A549 treated with AZD2906 at 1 μM for 4 hours (cell line): ENCODE measurements at places on chromosomes 3 and 15. TPM values are rescaled to one million over a fixed set of nuclear protein-coding genes. Genes with fewer than 3 reads are reported as not detected.

The AADACL2 gene
- not detected in 5 replicates for total RNA-seq

The MED12L gene
- 0.32 to 0.90 TPM (median 0.42 TPM) in 5 replicates for total RNA-seq

The FES gene
- 0.46 to 0.89 TPM (median 0.85 TPM) in 5 replicates for total RNA-seq

The ALAS1 gene
- 43.1 to 47.9 TPM (median 46.6 TPM) in 5 replicates for total RNA-seq

The DUOX1 gene
- total RNA-seq: 0.05 TPM in 3 of 5 replicates, not detected in the others

The CCDC51 gene
- total RNA-seq: 26.3 to 28.2 TPM (median 27.5 TPM) in 5 replicates

The COL7A1 gene
- total RNA-seq: 101 to 162 TPM (median 145 TPM) in 5 replicates

The CTXN2 gene
- total RNA-seq: 0.02 to 0.05 TPM in 2 of 5 replicates, not detected in the others

The GOLGA8G gene
- total RNA-seq: not detected in 5 replicates

The CPLX3 gene
- not detected in 5 replicates for total RNA-seq

The GPR27 gene
- 2.2 to 3.3 TPM (median 3.0 TPM) in 5 replicates for total RNA-seq

The SPSB4 gene
- total RNA-seq: 0.11 to 0.28 TPM (median 0.19 TPM) in 5 replicates

The CELSR3 gene
- 3.1 to 4.6 TPM (median 3.9 TPM) in 5 replicates for total RNA-seq

The DNAH1 gene
- 0.64 to 1.2 TPM (median 0.90 TPM) in 5 replicates for total RNA-seq

The ADAMTS17 gene
- 0.13 to 0.42 TPM (median 0.16 TPM) in 5 replicates for total RNA-seq

The SCG5 gene
- total RNA-seq: 1.4 to 2.1 TPM (median 1.9 TPM) in 5 replicates

The SSR3 gene
- total RNA-seq: 193 to 207 TPM (median 206 TPM) in 5 replicates

The DGKG gene
- 6.5 to 12.3 TPM (median 7.0 TPM) in 5 replicates for total RNA-seq

The PIK3CB gene
- total RNA-seq: 14.7 to 22.0 TPM (median 16.6 TPM) in 5 replicates

The MAP1A gene
- total RNA-seq: 0.45 to 0.63 TPM (median 0.50 TPM) in 5 replicates

The ATXN7 gene
- 4.0 to 5.9 TPM (median 4.8 TPM) in 5 replicates for total RNA-seq

The MUC20 gene
- total RNA-seq: 0.30 to 0.87 TPM (median 0.61 TPM) in 5 replicates

The SAMD7 gene
- not detected in 5 replicates for total RNA-seq

The TMC3 gene
- not detected in 5 replicates for total RNA-seq

The GOLGA6L4 gene
- 0.60 to 1.6 TPM (median 0.88 TPM) in 5 replicates for total RNA-seq

The FHIT gene
- 0.61 to 1.3 TPM (median 0.75 TPM) in 5 replicates for total RNA-seq

The NANOGP8 gene
- not detected in 5 replicates for total RNA-seq

The GPR171 gene
- not detected in 5 replicates for total RNA-seq

The TM4SF4 gene
- total RNA-seq: 26.2 to 36.4 TPM (median 30.7 TPM) in 5 replicates

The KIAA1143 gene
- 12.4 to 17.2 TPM (median 14.7 TPM) in 5 replicates for total RNA-seq

The MYRIP gene
- total RNA-seq: 0.05 TPM in 1 of 5 replicates, not detected in the others

The NAA80 gene
- total RNA-seq: 5.1 to 7.9 TPM (median 7.0 TPM) in 5 replicates

The GPR87 gene
- 1.8 to 2.5 TPM (median 2.3 TPM) in 5 replicates for total RNA-seq

The PIERCE2 gene
- total RNA-seq: 3.9 to 4.8 TPM (median 4.1 TPM) in 5 replicates

The CCDC33 gene
- total RNA-seq: 6.3 to 7.5 TPM (median 7.4 TPM) in 5 replicates

The PLA2G4E gene
- 0.06 TPM in 1 of 5 replicates, not detected in the others for total RNA-seq

The CHMP2B gene
- 99.4 to 113 TPM (median 103 TPM) in 5 replicates for total RNA-seq

The PLA2G4D gene
- not detected in 5 replicates for total RNA-seq

The CLDN16 gene
- 0.03 to 0.16 TPM (median 0.09 TPM) in 5 replicates for total RNA-seq

The IL16 gene
- 0.01 to 0.17 TPM (median 0.09 TPM) in 4 of 5 replicates, not detected in the other for total RNA-seq

The ALDH1L1 gene
- total RNA-seq: 0.18 to 0.36 TPM (median 0.23 TPM) in 5 replicates

The TAMM41 gene
- total RNA-seq: 23.1 to 29.6 TPM (median 27.8 TPM) in 5 replicates

The EOMES gene
- 0.41 to 0.79 TPM (median 0.55 TPM) in 5 replicates for total RNA-seq

The RSL24D1 gene
- 92.5 to 105 TPM (median 93.8 TPM) in 5 replicates for total RNA-seq

The GABRG3 gene
- 0.23 to 0.43 TPM (median 0.25 TPM) in 5 replicates for total RNA-seq

The ACP3 gene
- 0.03 to 0.11 TPM (median 0.05 TPM) in 3 of 5 replicates, not detected in the others for total RNA-seq

The KIF23 gene
- 65.7 to 96.3 TPM (median 74.7 TPM) in 5 replicates for total RNA-seq

The SPINT1 gene
- total RNA-seq: 0.55 to 1.1 TPM (median 0.73 TPM) in 5 replicates

The SCN5A gene
- total RNA-seq: 0.80 to 1.4 TPM (median 1.0 TPM) in 5 replicates

The TAGLN3 gene
- 0.05 TPM in 1 of 5 replicates, not detected in the others for total RNA-seq

The NR2F2 gene
- 18.5 to 24.5 TPM (median 21.9 TPM) in 5 replicates for total RNA-seq

The ACSBG1 gene
- total RNA-seq: 0.10 to 0.48 TPM (median 0.26 TPM) in 5 replicates

The CSTA gene
- total RNA-seq: 0.81 to 1.1 TPM (median 0.86 TPM) in 5 replicates

The FRMD4B gene
- total RNA-seq: 0.36 to 1.5 TPM (median 0.65 TPM) in 5 replicates
